Naive B cell (primary cell): ENCODE measurements at places on chromosomes 2 and 18.

DNA sequence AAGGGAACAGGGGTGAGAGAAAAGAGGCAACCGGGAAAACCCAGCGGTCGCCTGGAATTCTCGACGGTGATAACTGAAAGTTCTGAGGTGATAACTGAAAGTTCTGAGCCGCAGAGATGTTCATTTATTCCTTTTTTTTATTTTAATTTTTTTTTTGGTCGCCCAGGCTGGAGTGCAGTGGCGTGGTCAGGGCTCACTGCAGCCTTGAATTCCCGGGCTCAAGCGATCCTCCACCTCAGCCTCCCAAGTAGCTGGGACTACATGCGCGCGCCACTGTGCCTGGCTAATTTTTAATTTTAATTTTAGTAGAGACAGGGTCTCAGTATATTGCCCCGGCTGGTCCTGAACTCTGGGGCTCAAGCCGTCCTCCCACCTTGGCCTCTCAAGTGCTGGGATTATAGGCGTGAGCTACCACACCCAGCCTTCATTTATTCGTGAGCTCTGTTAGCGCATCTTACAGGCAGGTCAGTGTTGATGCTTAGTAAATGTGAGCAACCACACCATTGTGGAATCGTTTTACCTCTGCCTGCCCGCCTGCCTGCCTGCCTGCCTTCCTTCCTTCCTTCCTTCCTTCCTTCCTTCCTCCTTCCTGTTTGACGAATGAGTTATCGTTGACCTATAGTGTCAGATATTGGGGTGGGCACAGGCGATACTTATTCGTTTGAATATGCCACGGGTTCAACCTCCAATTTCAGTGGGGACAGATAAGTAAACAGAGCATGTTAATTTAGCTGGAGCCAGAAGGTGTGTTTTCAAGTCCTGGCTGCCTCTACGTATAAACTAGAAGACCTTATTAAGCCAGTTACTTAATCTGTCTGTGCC lies 557 bp upstream of the E2F6 start:
- no peak for DNase-seq

- no peak for DNase-seq
These were observed 511.3 kb upstream of the FAM98A start for GRCh38 chr2:34110392-34110791.

GRCh38 chr2:30179536-30179935 lies 32.7 kb downstream of the YPEL5 start:
- no peak for DNase-seq

GRCh38 chr2:172763079-172763478 lies 27.4 kb downstream of the RAPGEF4 start:
- DNase-seq: no peak

GRCh38 chr2:200459101-200459500 lies 50.8 kb downstream of the KCTD18 start:
- no peak for DNase-seq

DNA sequence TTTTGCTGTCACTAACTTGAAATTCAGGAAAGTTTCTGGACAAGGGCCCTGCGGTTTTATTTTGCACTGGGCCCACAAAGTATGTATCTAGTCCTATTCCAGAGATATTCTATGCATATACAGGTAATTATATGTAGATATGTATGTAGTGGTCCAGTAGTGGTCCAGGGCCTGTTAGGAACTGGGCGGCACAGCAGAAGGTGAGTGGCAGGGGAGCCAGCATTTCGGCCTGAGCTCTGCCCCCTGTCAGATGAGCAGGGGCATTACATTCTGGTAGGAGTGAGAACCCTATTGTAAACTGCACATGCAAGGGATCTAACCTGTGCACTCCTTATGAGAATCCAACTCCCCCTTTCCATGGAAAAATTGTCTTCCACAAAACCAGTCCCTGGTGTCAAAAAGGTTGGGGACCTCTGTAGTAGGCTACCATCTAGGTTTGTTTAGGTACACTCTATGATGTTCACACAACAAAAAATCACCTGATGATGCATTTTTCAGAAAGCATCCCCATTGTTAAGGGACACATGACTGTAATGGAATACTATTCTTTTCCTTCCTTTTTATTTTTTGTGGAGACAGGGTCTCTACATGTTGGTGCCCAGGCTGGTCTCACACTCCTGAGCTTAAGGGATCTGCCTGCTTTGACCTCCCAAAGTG lies 2.8 kb upstream of the PPP4R3B start:
- no peak for DNase-seq

DNA sequence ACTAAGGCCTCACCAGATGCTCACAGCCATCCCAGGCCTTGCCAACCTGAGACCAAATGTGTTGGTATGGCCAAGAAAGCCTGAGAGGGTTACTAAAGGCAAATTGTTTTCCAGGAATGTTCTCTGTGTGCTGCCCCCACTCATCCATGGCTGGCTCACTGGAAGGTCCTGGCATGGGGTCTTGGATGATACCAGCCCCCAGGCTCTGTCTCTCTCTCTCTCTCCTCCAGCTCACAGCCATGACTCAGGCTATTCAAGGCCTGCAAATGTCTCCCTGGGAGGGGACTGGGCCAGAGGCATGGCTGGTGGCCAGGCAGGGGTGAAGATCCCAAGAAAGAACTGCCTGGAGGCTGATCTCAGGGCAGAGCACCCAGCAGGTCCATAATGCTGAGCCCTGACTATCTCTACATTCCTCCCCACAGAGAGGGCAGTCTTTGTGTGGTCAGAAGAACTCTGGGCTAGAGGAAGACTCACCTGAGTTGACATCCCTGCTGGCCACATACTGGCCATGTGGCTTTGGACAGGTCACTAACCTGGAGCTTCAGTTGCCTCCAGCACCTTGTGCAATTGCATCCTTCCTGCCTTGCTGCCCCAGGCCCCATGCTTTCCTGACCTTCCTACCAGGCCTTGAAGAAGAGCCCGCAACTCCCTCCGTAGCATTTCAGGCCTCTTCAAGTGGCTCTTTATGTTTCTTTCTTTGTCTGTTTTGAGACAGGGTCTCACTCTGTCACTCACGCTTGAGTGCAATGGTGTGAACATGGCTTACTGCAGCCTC lies 150.4 kb downstream of the ZFP36L2 start:
- no peak for DNase-seq

- no peak for DNase-seq
These were observed 328.9 kb downstream of the CLIP4 start for GRCh38 chr2:29444150-29444549.
